Tibial artery (tissue), 4 donors: ENCODE measurements at places on chromosomes 4 and X.
A peak's percentile ranks its signal among the peaks of the same experiment; 100 is the strongest.

DNA sequence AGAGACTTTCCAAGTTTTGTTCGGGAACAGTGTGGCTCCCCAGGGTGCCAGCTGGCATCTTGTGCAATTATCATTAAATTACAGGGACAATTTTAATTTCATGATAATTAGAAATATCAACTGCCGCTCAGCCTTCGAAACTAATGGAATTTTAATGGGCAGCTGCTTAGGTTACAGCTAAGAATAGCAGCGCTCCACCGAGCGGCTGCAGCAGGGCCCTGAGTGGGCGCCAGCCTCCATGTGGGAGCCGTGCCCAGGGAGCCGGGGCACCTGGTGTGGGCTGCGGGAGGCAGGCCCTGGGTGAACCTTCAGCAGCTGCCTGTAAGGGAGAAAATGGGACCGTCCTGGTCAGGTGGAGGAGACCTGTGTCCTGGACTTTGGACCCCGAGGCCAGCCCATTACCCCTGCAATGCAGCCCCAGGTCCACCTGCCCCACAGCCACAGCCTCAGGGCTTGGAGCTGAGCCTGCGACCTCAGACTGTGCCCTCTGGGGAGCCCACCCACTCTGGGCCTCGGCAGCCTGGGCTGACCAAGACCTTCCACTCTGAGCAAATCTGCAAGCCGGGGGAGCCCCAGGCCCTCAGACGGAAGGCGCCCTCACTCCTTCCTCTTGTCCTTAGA lies 21.1 kb downstream of the MSANTD1 start:
- H3K4me1 ChIP-seq: no peaks in the 10 kb centered on the region
- H3K27ac ChIP-seq: no peak overlapping the region
- no peaks in the 10 kb centered on the region for H3K27me3 ChIP-seq
- no peak for DNase-seq

- no peak overlapping the region for H3K4me3 ChIP-seq
- H3K4me1 ChIP-seq: no peaks in the 10 kb centered on the region
- no peaks in the 10 kb centered on the region for H3K27me3 ChIP-seq
These were observed 23.3 kb downstream of the NRK start for GRCh38 chrX:105845631-105846030.

DNA sequence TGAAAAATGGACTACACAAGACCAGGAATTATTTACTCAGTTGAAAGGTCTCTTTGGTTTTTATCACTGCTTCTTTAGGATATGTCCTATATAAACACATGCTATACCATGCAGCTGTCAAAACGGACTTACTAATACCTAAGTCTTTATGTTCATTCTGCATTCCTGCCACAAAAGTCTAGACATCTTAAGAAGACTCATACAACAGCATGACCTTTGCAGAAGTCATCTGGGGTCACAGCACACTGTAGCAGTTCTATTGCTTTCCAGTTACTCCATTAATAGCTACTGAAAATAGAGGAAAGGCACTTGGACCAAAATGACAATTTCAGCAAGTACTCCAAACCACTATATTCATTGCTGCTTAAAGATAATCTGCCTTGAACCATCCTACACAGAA lies 53.2 kb downstream of the DDX60 start:
- peaks cover 45% of the 10 kb centered on the region for H3K36me3 ChIP-seq
- no peak for DNase-seq
- H3K27me3 ChIP-seq: no peaks in the 10 kb centered on the region
- no peak overlapping the region for H3K4me3 ChIP-seq

- no peaks in the 10 kb centered on the region for H3K4me1 ChIP-seq
- no peaks in the 10 kb centered on the region for H3K36me3 ChIP-seq
- peak overlapping the region; percentile 26 for H3K27ac ChIP-seq
- no peak for DNase-seq
- no peak overlapping the region for H3K4me3 ChIP-seq
These were observed 34.8 kb upstream of the DCK start for GRCh38 chr4:70958681-70959080.

- H3K4me1 ChIP-seq: no peaks in the 10 kb centered on the region
- DNase-seq: peak; percentile 68
- H3K27ac ChIP-seq: peak overlapping the region; percentile 81
- peak overlapping the region; percentile 70 for H3K4me3 ChIP-seq
- no peaks in the 10 kb centered on the region for H3K36me3 ChIP-seq
These were observed 403 bp downstream of the SGCB start for GRCh38 chr4:52037689-52038102.

GRCh38 chr4:5510504-5510903 lies 197.9 kb downstream of the EVC2 start:
- no peaks in the 10 kb centered on the region for H3K27me3 ChIP-seq
- no peak overlapping the region for H3K27ac ChIP-seq
- H3K4me3 ChIP-seq: no peak overlapping the region

DNA sequence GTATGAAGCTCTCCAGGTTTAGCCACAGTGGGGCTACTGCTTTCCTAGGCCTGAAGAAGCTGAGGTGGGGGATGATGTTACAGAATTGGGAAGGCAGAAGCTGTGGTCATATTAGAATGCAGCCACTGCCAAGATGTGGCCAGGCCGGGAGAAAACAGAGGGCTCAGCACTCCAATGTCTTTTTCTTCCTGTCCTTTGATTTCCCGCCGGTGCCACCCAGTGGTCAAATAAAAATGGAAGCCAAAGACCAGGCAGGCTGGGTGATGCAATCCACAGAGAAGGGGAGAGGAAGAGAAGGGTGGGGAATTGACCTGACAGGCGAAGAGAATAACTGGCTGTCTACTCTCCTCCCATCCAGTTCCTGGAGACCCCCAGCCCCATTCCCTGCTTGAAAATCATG lies 94.9 kb upstream of the SHISA3 start:
- H3K27me3 ChIP-seq: no peaks in the 10 kb centered on the region
- H3K4me3 ChIP-seq: no peak overlapping the region
- H3K4me1 ChIP-seq: no peaks in the 10 kb centered on the region
- DNase-seq: no peak
- no peaks in the 10 kb centered on the region for H3K36me3 ChIP-seq

- no peaks in the 10 kb centered on the region for H3K36me3 ChIP-seq
- peaks cover 7% of the 10 kb centered on the region for H3K27me3 ChIP-seq
- H3K4me1 ChIP-seq: no peaks in the 10 kb centered on the region
- no peak for DNase-seq
These were observed 11.5 kb downstream of the FGB start for GRCh38 chr4:154574311-154574710.

- H3K27ac ChIP-seq: no peak overlapping the region
- H3K4me3 ChIP-seq: no peak overlapping the region
- no peaks in the 10 kb centered on the region for H3K4me1 ChIP-seq
- DNase-seq: no peak
- no peaks in the 10 kb centered on the region for H3K36me3 ChIP-seq
- no peaks in the 10 kb centered on the region for H3K27me3 ChIP-seq
These were observed 124.3 kb upstream of the MAMLD1 start for GRCh38 chrX:150238632-150239382.
